Endothelial cell of coronary artery (primary cell): ENCODE measurements at places on chromosomes 6 and 20. TPM values are rescaled to one million over a fixed set of nuclear protein-coding genes. Genes with fewer than 3 reads are reported as not detected.

The DLL1 gene
- 0.75 and 2.4 TPM in 2 replicates for total RNA-seq

The SMAP1 gene
- 18.8 and 21.1 TPM in 2 replicates for total RNA-seq

The LAMA2 gene
- total RNA-seq, result 4.0 and 25.0 TPM in 2 replicates

The LINC00237 gene
- not detected in 2 replicates for total RNA-seq

The SMLR1 gene
- not detected in 2 replicates for total RNA-seq

The MMP24 gene
- total RNA-seq, result 0.19 and 0.63 TPM in 2 replicates

The HLA-DQB1 gene
- not detected in 2 replicates for total RNA-seq

The MTCH1 gene
- 270 and 308 TPM in 2 replicates for total RNA-seq

The SCAF8 gene
- 17.2 and 21.6 TPM in 2 replicates for total RNA-seq
